ENCODE measurements at places on chromosomes 4 and X.

- no peak for DNase-seq
These were observed 309.6 kb upstream of the DDX53 start for GRCh38 chrX:22690116-22690515.

GRCh38 chr4:10534820-10535219 lies 77.6 kb upstream of the ZNF518B start:
- no peak for DNase-seq

- no peak for DNase-seq
These were observed 70.9 kb downstream of the PDHA2 start for GRCh38 chr4:95910749-95911148.

- no peak for DNase-seq
These were observed 31.1 kb downstream of the TACC3 start for GRCh38 chr4:1752284-1753041.

DNA sequence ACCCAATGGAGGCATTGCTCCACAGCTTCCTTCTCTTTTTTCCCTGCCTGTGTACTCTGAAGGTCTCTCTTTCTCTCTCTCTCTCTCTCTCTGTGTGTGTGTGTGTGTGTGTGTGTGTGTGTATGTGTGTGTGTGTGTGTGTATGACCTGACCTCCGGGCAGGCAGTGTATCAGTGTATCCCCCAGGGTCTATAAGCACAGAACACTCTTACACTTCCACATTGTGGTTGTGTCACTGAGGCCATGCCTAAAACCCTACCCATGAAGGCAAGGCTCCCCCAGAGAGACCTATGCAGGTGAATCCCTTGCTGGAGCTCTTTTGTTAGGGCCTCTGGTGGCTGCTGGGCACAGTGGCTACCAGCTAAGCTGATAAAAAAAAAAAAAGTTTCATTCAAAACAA lies 300.4 kb upstream of the BMP3 start:
- no peak for DNase-seq

- DNase-seq, result no peak
These were observed 344.8 kb upstream of the MAGEB2 start for GRCh38 chrX:29870608-29871007.

GRCh38 chrX:121921258-121921657 lies 873.8 kb downstream of the GLUD2 start:
- no peak for DNase-seq

DNA sequence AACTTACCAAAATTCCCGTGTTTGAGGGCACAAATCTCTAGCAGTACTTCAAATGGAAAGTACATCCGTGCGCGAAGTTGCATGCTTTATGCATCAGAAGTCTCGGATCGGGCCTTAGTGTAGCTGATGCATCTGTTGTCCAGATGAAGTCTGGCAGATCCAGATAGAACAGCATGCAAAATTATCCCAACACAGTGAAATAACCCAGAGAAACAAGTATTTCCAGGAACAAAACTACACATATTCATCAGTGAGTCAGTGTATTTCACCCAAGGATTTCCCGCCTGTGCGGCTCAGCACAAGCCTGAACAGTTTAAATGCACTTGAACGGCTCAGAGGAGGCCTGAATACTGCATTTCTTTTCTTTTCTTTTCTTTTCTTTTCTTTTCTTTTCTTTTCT lies 27.4 kb upstream of the CLDN24 start:
- no peak for DNase-seq

DNA sequence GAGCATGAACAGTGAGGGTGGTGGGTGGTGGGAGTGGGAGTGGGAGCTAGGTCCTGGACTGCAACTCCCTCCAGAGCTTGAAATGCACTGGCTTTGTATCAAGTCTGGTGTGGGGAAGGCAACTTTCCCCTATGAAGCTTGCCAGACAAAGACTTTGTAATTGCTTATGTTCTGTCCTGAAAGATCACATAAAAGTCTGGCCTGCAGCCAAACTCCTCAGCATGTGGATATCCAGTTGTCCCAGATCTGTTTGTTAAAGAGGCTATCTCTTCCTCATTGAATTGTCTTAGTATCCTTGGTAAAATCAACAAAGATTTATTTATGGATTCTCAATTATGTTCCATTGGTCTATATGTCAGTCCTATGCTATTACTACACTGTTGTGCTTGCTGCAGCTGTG lies 607.9 kb downstream of the GLUD2 start:
- no peak for DNase-seq

GRCh38 chrX:48910926-48911411 lies 477 bp downstream of the SLC35A2 start:
- DNase-seq, result no peak

DNA sequence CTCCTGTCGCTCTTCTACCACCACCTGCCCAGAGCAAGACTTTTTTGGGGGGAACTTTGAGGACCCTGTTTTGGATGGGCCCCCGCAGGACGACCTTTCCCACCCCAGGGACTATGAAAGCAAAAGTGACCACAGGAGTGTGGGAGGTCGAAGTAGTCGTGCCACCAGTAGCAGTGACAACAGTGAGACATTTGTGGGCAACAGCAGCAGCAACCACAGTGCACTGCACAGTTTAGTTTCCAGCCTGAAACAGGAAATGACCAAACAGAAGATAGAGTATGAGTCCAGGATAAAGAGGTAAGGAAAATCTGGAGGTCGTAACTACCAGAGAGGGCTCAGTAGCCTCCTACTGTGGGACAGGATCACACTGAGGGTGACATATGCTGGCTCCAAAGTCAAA lies 364.5 kb downstream of the MAPK10 start:
- no peak for DNase-seq

- no peak for DNase-seq
These were observed 1287.7 kb downstream of the FAM133A start for GRCh38 chrX:94961730-94962129.

All from cerebellar nuclear complex (tissue), 1 donor.